HT1080 (cell line): ENCODE measurements at places on chromosomes 4 and X. TPM values are rescaled to one million over a fixed set of nuclear protein-coding genes. Genes with fewer than 3 reads are reported as not detected.

Gene OTUD6A
- not detected in 2 replicates for total RNA-seq

DNA sequence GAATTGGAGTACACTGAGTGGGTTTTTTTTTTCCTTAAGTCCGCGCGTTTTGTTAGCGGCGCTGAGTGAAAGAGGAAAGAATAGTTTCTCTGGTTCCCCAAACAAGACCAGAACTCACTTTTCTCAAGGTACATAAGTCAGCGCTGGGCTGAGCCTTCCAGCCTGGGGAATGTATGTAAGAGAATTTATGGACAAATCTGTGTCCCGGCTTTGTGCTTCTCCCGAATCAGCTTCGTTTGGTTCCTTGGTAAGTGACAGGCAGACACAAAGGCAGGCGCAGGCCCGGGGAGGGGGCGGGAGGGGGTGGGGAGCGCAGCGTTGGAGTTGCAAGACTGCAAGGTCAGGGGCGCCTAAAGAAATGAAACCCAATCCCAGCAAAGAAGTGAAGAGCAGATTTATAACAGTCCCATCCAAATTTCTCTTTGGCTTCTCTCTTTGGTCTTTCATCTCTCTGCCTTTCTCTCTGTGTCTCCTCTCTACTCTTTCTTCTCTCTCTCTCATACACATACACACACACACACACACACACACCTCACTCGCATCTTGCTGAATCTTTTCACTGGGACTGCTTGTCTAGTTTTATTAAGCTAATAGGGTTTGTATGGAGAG is 981 bp downstream of the TET2 start:
- DNase-seq: peak; percentile 50

DNA sequence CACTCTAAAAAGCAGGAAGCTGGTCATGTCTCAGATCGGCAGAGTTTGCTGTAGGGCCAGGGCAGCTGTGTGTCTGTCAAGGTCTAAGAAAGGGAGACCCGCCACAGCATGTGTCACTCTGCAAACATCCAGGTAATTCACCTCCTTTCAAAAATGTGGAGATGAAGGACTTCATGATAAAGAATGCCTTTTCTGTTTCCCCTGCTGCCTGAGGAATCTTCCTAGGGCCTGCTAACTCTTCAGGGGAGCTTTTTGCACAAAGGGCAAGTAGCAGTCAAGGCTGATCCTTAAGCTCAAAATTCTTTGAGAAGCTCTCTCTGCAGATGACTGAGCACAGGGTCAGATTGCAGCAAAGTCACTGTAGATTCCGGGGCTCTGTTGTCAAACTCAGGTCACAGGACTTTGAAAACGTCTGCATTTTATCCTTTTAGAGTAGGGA is 21.1 kb downstream of the RASL11B start:
- no peak for DNase-seq

DNA sequence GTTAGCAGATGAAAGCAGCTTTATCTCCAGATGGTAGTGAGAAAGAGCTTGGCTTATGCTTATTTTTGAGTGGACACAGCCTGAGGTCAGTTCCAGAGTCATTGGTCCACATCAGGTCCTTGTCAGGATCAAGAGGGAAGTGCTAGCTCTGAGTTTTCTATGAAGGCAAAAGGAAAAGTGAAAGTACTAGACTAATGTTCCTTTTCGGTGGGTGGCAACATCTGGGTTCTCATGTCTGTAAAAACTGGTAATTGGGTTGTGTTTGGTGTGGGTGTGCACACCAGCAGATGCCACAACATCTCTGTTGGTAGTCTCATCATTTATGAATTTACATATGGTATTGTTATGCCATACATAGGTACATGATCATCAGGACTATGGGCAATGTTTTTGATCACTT is 210.5 kb downstream of the PWWP3B start:
- no peak for DNase-seq

DNA sequence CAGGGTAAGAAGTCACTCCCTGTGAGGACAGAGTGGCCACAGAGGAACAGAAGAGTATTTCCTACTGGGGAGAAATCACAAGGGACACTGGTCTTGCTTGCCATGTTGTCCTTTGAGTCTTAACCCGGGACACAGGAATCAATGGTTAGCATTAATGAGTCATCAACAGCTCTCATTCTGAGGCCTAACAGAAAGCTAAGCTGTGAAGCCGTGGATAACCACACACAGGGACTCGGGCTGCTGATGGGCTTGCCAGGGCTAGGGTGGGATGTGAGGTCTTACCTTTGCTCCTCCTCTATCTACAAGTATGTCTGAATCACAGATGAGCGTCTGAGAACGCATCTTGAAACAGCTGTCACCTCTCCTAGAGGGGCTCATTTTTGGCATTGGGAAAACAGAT is 22.2 kb downstream of the HELT start:
- no peak for DNase-seq

Gene TMEM255A
- 0.03 TPM in 1 of 2 replicates, not detected in the other for total RNA-seq

Gene ZAR1
- not detected in 2 replicates for total RNA-seq

- DNase-seq: peak; percentile 42
These were observed 2595.3 kb downstream of the ARAP2 start for GRCh38 chr4:33649015-33649414.
